NCI-H2107 (cell line): ENCODE measurements at places on chromosomes 13 and 19.

GRCh38 chr13:113005076-113005865 lies 36.3 kb downstream of the MCF2L start:
- DNase-seq: no peak

GRCh38 chr13:27321468-27322431 lies 51.1 kb downstream of the RASL11A start:
- no peak for DNase-seq

DNA sequence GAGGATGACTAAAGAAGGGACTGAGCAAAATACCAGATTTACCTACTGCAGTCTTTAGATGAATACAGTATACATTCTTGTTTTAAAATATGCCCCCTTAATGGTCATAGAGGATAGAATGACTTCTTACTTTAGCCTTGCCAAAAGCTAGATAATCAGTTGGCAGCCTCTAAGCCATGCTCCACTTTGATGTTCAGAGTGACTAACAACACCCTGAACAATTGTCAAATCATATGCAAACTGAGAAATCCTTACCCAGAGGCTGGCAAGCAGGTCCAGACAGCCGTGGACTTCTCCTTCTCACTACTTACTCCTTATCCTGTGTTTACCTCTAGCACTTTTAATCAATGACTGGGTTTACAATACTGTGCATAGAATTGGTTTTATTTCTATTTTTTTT lies 23.6 kb upstream of the PHF11 start:
- no peak for DNase-seq

- DNase-seq: no peak
These were observed at the start of gene ZNF154 for GRCh38 chr19:57708641-57709361. Gene ZNF154 (minus strand): TSS chr19:57709204. CDS start chr19:57708971, 233 bp downstream.

GRCh38 chr19:45782162-45782691 lies at the start of gene DMPK:
Gene DMPK (minus strand): TSS chr19:45782490. CDS start chr19:45782352, 138 bp downstream.
- DNase-seq: no peak

- no peak for DNase-seq
These were observed 1171.8 kb downstream of the DIAPH3 start for GRCh38 chr13:58991826-58992477.

- DNase-seq: no peak
These were observed 8.1 kb downstream of the RINL start for GRCh38 chr19:38869836-38870607.

- peak; percentile 5 for DNase-seq
These were observed 1.2 kb downstream of the SLC7A1 start for GRCh38 chr13:29594303-29594709.

GRCh38 chr13:106369858-106370257 lies 165.6 kb downstream of the EFNB2 start:
- no peak for DNase-seq

DNA sequence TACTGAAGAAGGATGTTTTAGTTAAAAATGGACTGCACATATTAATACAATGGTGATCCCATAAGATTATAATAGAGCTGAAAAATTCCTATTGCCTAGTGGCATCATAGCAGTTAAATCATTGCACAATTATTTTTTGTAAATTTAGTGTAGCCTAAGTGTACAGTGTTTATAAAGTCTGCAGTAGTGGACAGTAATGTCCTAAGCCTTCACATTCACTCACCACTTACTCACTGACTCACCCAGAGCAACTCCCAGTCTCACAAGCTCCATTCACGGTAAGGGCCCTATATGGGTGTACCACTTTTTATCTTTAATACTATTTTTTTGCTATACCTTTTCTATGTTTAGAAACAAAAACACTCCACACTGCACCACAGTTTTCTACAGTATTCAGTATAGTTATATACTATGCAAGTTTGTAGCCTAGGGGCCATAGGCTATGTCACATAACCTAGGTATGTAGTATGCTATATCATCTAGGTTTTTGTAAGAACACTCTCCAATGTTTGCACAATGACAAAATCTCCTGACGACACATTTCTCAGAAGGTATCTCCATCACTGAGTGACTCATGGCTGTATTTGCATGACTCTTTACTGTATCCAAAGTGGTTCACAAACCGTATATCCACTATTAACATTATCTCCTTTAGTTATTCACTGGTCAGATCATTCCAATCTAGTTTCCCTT lies 536.0 kb downstream of the KLF12 start:
- DNase-seq: no peak

DNA sequence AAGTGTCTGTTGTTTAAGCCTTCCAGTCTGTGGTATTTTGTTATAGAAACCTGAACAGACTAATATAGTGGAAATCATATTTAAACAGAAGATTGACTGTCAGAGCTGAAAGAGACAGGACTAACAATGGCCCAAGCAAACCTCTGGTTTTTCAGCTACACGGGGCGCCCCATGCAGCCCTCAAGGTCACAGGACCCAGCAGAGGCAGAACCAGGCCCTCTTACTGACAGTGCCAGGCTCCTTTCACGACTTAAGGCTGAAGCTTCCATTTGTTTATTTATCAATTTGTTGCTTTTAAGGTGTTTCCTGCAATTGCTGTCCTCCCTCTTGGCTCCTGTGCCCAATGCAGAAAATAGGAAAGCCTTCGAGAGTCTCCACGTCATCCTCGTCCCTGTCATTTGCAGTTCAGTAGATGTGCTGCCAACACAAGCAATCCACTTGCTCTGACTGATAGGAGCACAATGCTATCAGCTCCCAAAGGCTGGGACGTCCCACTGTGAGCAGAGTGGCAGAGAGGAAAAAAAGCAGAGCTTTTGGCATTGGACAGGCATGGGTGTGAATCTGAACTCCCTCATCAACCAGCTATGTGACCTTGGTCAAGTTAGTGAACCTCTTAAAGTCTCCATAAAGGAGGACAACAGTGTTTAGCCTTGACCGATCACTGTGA lies 10.5 kb upstream of the SLC7A1 start:
- no peak for DNase-seq

GRCh38 chr13:75762076-75762937 lies 126.2 kb downstream of the LMO7 start:
- DNase-seq: no peak

- DNase-seq: no peak
These were observed 2.4 kb downstream of the SPART start for GRCh38 chr13:36343766-36344165.

DNA sequence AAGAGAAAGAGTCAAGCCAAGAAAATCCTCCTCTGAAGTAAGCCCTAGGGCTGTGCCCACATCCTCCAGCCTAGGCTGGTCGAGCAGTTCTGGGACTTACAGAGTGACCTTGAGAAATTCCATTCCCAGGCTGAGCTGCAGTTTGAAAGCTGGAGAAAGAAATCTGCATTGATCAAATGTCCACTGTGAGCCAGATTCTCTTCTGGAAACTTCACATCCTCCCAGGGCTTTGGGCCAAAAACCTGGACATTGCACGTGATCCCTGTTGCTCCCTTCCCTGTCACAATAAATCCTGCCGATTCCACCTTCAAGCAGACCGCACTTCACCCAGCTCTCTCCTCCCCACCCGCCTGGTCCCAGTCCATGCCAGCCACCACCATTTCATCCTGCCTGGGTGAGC lies 15.7 kb downstream of the TMEM143 start:
- DNase-seq: no peak
